ENCODE measurements at places on chromosomes 12 and 14. TPM values are rescaled to one million over a fixed set of nuclear protein-coding genes. Genes with fewer than 3 reads are reported as not detected.

FOXM1 gene
- 86.5 TPM for total RNA-seq

TAS2R9 gene
- total RNA-seq, result not detected

DNA sequence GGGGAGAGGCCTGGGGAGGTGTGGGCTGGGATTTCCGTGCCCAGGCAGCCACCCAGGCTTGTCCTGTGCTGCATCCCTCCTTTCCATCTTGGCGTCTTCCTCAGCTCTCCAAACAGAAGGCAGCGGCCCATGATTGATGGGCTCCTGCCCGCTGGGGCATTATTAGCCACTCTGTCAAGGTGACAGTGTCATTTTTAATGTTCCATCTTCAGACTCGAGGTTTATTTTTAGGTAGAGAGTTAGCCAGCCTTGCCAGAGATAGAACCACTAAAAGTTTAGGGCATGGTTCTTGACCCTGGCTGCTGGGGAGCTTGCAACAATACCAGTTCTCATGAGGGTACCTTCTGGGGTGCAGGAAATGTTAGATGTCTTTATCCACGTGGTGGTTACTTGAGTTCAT lies 90.1 kb downstream of the AACS start:
- no peak overlapping the region for H3K27ac ChIP-seq
- no peaks in the 10 kb centered on the region for H3K36me3 ChIP-seq
- DNase-seq, result no peak
- no peaks in the 10 kb centered on the region for H3K27me3 ChIP-seq
- no peak overlapping the region for H3K4me3 ChIP-seq
- H3K4me1 ChIP-seq, result no peaks in the 10 kb centered on the region

DNA sequence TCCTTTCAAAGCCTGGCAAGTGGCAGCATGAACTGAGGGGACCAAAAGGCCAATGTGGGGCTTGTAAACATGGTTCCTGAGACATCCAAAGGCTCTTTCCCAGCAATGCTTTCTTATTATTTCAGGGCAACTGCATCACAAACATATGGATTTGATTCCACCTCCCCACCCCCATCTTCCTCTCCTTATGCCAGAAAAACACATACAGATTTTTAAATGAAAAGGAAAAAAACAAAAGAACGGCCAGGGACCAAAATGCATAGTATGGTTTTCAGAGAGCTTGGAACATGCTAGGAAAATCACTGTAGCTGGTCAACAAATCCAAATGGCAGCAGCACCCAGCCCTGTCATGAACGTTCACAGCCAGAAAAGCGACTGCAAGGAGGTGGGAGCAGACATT lies 167.6 kb downstream of the ANO2 start:
- H3K27me3 ChIP-seq, result peaks cover 4% of the 10 kb centered on the region
- no peak overlapping the region for H3K4me3 ChIP-seq
- DNase-seq, result no peak
- no peaks in the 10 kb centered on the region for H3K4me1 ChIP-seq
- H3K36me3 ChIP-seq, result no peaks in the 10 kb centered on the region

- H3K36me3 ChIP-seq, result no peaks in the 10 kb centered on the region
- DNase-seq, result no peak
- no peak overlapping the region for H3K27ac ChIP-seq
- H3K4me3 ChIP-seq, result no peak overlapping the region
- H3K27me3 ChIP-seq, result no peaks in the 10 kb centered on the region
These were observed 465.3 kb downstream of the PRKD1 start for GRCh38 chr14:29462321-29462720.
